ENCODE measurements at places on chromosomes 5 and 9.

- no peak for DNase-seq
Measured at GRCh38 chr5:172875505-172876279, 41.6 kb downstream of the ERGIC1 start.

DNA sequence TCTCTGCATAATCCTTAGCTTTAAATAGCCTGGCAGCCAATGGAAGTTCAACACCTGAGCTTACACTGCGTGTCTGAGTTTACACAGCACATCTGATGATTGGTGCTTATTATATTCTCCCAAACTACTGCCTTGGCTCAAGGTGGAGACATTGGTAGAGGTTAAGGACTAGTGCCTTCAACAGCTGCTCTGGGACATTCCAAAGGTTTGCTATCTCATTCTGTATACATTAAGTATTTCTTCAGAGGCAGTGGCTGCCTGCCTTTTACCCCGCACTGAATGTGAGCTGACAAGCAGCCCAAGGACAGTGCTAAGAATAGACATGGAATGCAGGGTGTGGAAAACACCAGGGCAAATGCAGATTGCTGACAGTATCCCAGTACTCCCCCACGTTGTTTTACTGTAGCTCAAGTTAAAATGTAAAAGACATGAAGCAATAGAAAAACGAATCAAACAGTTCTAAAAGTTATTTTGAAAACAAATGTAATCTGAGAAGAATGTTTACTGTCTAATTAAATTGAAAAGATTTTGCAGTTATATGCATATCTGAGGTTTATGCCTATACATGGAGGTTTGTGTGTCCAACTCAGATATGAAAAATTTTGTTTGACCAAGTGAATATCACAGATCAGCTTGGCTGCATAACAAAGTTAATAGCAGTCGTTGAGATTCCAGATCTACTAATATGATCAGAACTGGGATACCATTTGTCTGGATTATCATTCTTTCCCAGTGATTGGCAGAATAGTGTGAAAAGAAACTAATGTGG, 1.8 kb downstream of the HSPB3 start:
- DNase-seq: no peak

DNA sequence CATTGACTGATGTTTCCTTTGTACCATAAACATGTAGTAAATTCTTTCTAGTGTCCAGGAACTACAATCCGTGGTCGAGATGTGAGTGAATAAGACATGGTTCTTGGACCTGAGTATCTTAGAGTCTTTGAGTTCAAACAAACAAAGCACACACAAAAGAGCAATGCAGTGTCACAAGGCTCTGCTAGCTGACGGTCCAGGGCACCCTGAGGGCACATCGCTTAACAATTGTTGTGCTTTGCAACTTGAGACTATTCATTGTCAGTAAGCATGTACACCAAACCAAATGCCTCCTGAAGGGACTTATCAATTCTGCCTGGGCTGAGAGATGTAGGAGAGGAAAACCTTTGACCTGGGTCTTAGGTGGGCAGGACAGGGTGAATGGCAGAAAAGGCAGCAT, 84.8 kb downstream of the CAMK4 start:
- no peak for DNase-seq

- no peak for DNase-seq
Measured at GRCh38 chr5:133478199-133478985, 133.9 kb downstream of the FSTL4 start.

- DNase-seq: no peak
Measured at GRCh38 chr9:101478906-101479305, 43.3 kb upstream of the ALDOB start.

DNA sequence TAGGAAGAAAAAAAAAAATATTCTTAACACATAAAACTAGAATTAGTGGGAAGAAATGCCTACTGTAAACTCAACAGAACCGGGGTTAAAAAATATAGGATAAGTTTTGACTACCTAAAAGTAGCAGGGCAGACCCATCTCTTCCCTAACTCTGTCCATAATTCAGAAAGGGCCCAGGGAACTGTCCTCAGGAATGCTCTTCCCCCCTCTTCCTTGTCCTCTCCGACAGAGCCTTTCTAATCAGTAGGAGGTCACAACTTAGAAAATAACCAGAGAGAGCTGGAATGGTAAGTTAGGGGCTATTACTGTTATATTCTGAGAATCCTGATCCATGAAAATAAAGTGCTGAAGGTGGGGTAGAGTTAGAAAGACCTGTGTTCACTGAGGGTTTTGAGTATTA, 22.2 kb downstream of the PIK3R1 start:
- no peak for DNase-seq

GRCh38 chr5:132651838-132652469, 6.0 kb upstream of the IL13 start:
- DNase-seq: no peak

GRCh38 chr5:9594913-9595312, 35.2 kb downstream of the TAS2R1 start:
- no peak for DNase-seq

DNA sequence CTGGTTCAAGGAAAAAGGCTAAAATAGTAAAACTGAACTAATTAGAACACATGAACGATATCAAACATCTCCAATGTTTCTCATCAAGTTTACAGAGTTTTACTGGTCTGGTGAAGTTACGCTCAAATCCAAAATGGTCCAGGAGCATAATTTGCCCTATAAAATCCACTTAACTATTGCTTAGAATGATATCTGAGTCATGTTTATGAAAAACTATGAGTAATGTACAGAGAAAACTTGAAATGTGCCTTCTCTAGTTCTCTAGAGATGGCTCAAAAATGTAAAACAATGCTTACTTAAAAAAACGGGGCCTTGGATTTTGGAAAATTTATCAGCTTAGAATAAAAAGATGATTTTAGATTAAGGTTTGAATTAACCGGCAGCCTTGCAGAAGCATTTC, 108.1 kb downstream of the FBXW11 start:
- DNase-seq: no peak

- DNase-seq: no peak
Measured at GRCh38 chr5:83265318-83265717, 188.0 kb downstream of the XRCC4 start.

GRCh38 chr5:96115147-96115807, 153.6 kb upstream of the ELL2 start:
- DNase-seq: no peak

DNA sequence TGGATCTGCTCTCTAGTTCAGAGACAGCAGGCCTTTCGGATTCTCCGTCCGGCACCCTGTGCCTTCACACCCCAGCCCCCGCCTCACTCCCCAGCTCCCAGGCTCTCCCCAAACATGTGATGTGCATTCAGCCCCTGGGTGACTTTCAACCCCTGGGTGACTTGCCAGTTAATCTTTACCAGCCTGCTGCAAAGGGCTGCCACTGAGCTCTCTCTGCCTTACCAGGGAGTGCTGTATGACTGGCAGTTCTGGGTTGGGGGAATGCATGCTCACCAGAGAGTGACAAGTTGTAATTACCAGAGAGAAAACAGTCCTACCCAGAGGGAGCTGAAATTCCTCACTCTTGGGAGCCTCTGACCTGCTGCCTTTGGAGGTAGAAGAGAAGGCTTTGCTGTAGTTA, 4.9 kb upstream of the ADRA1B start:
- no peak for DNase-seq

- no peak for DNase-seq
Measured at GRCh38 chr9:115192280-115192679, 74.3 kb upstream of the TNC start.

- no peak for DNase-seq
Measured at GRCh38 chr9:20884985-20885593, 146.4 kb downstream of the HACD4 start.

DNA sequence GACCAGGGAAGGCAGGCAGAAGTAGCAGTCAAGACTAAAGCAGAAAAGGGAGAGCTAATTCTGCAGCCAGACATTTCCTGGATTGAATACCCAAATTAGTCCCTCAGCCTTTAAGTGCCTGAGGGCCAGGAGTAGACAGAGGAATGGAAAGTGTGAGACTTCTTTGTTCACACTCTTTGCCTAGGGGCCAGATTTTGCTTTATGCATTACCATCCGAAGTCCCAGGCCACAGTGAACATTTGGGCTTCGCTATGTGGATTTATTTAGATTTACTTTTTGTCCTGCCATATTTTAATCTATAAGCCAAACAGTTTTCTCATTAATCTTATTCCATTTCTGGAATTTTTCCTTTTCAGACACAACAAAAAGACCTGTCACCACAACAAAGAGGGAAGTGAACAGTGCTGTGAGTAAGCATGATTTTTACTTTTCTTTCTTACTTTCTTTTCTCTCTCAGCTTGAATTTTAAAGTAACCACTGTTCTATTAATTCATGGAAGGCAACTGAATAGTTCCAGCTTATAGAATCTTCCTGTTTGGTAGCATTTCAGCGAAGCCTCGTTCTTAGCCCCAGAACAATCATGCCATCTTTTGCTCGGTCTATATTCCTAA, 52.6 kb downstream of the PDCD1LG2 start:
- DNase-seq: no peak

DNA sequence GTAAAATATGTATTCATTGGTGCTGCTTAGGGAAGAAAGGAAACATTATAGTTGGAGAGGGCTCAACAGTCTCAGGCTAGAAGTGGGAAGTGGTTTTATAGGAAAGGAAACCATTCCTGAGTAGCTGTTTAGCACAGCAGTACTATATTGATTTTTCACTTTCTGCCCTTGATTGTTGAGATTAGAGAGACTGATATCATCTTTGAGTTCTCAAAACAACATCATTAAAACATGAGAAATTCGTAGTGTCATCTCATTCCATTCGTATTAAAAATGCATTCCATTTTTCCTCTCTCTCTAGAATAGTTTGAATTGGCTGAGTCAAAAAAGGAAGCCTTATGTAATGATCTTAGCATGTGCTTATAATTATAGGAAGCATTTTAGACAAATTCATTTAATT, 14.1 kb downstream of the POLR3G start:
- no peak for DNase-seq

- DNase-seq: peak; percentile 65
Measured at GRCh38 chr9:94860678-94861588, 134.4 kb downstream of the AOPEP start.

- no peak for DNase-seq
Measured at GRCh38 chr9:89883401-89884341, 278.9 kb downstream of the GADD45G start.

GRCh38 chr5:148978370-148979082, 84.3 kb downstream of the SH3TC2 start:
- DNase-seq: no peak

DNA sequence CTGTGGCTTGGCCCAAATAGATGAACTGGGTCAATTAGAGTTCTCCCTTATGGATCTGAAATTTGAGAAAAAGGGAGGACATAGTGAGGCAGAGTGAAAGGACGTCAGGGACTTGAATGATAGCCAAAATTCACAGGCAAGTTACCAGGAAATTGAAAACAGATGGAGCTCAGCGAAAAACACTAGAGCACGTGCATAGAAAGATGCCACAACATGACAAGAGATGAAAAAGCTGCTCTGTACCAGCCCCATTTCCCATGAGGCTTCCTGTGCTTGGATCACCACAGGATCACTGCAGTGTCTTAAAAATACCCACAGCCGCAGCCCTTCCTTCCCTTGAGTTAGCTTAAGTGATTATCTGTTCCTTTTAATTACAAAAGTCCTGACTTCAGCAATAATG, 39.0 kb upstream of the HOMER1 start:
- no peak for DNase-seq

- DNase-seq: peak; percentile 85
Measured at GRCh38 chr9:136886610-136887597, 588 bp downstream of the TRAF2 start.

DNA sequence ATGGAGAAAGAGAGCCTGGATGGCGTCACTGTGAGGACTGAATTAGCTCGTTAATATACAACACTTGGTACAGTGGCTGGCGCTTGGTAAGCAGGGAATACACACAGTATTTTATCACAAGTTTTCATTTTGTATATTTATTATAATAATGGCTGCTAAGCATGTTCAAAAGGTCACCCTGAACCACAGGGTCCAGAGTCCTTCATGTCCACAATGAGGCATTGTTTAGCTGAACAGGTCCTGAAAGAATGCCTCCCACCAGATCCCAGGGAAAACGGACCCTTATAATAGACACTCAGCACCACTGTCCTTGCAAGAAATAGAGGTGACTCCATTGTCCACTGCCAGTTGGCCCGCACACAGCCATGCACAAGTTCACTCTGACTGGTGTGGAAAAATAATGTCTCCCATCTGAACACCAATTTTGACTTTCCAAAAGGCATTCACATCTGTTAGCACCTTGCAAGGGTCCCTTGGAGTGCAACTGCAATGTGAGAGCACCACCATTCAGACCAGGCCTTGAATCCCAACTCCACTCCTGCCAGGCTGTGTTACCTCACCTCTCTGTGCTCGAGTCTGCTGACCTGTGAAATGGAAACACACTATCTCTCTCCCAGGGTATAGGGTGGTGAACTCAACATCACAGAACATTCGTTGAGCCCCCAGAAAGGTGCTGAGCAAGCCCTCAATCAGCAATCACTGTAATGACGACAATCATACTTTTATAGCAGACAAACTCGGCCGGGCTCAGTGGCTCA, 3.9 kb downstream of the VDAC1 start:
- no peak for DNase-seq

DNA sequence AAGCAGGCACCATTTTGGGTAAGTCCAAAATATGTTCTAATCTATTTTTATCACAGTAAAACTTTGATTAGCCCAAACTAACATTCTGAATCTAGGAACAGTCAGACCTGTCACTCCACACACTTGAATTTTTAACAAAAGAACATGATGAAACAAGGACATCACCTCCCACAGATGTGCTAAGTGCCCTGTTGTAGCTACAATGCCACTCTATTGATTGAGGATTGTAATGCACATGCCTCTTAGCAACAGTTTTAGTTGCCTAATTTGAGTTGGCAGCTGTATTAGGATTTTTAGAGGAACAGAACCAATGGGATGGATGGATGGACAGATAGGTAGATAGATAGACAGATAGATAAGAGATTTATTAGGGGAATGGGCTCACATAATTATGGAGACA, 20.3 kb upstream of the RNF20 start:
- DNase-seq: no peak

DNA sequence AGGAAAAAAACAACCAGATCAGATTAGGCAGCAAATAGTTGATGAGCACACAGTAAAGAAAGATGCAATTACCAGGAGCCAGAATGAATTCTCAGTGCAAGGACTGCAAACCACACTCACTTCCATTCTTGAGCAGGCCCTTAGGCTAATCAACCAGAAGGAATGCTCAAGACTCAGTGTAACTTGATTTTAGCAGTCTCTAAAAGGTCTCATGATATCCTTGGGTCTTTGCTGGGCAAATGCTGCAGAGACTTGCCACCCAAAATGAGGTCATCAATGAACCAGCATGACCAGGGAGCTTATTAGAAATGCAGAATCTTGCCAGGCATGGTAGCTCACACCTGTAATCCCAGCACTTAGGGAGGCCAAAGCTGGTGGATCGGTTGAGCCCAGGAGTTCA, 20.1 kb upstream of the TMEM245 start:
- no peak for DNase-seq

DNA sequence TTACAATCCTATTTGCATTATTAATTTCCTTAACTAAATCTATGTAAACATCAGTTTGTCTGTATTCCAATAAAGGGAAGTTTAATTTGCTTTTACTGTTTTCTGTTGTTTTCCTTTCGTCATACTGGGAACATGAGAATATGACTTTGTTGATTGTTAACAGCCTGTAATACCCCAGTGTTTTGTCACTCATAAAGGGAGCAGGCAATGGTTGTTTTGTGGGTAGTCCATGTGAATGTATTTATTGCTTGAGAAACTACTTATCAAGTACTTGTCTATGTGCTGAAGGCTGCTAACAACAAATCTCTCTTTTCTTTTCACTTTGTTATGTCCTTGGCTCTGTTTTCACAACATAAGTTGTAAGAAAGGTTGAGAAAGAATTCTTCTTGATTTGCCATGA, 1070.2 kb upstream of the ACO1 start:
- no peak for DNase-seq

- DNase-seq: no peak
Measured at GRCh38 chr9:90985631-90986030, 184.0 kb downstream of the SYK start.

- DNase-seq: no peak
Measured at GRCh38 chr5:118043531-118043930, 944.8 kb downstream of the DTWD2 start.
